CD4-positive, alpha-beta T cell treated with Interleukin-17A for 4 hours (primary cell): ENCODE measurements at places on chromosomes 5 and 9.

DNA sequence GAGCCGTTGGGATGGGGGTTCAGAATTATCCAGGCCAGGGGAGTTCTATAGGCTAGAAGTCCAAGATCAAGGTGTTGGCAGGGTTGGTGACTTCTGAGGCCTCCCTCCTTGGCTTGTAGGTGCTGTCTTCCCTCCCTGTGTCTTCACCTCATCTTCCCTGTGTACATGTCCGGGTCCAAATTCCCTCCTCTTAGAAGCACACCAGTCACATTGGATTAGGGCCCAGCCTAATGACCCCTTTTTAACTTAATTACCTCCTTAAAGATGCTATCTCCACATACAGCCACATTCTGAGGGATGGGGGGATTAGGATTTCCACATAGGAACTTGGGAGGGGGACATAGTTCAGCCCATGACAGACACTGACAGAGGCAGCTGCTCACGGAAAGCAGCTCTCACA lies 12.1 kb downstream of the LRSAM1 start:
- DNase-seq, result no peak

DNA sequence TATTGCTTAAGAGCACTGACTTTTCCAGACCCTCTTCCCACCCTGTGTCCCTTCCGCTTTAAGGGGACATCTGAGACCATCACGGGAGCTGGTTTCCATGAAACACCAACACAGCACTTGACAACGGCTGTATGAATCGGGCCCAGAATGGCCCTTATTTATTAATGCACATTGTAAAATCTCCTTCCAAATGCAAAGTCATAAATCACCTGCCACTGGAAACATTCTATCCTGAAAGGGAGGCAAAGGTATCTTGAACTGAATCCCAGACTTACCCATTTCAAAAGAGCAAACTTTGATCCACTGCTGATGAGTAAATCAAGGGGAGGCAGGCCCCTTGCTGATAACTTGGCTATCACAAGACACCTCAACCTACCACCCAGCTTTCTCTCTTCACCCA lies 37.4 kb downstream of the SHB start:
- DNase-seq, result no peak

DNA sequence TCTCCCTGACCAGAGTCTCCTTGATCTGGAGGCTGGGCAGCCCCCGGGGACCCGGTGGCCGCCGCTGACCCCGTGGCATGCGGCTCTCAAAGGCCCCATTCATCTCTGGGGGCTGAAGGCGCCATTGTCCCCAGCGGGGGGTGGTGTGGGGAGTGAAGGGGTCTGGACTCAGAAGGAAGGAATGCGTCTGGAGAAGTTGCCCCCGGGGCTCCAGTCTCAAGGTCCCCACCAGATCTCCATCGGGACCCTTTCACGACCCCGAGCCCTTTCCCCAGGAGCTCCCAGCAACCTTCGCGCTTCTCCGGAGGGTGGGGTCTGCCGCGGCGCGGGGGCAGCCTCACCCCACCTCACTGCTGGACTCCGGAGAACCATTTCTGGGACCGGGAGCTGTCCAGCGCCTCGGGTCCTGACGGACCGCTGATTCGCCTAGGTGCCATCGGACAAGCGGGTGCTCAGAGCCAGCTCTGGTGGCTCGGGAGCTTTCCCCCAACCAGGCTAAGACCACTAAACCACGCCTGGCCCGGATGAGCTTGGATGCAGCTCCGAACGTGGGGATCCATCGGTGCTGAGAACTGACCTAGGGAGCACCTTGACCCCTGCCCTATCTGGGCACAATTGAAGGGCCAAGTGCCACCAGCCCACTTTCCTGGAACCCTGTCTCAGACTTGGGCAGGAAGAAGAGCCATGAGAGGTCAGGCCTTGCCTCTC lies 5.1 kb upstream of the PCDH1 start:
- no peak for DNase-seq

- DNase-seq, result no peak
Observed at GRCh38 chr5:145324767-145325479, 510.2 kb downstream of the PRELID2 start.

GRCh38 chr9:112489039-112489546 lies 2.5 kb downstream of the KIAA1958 start:
- no peak for DNase-seq

DNA sequence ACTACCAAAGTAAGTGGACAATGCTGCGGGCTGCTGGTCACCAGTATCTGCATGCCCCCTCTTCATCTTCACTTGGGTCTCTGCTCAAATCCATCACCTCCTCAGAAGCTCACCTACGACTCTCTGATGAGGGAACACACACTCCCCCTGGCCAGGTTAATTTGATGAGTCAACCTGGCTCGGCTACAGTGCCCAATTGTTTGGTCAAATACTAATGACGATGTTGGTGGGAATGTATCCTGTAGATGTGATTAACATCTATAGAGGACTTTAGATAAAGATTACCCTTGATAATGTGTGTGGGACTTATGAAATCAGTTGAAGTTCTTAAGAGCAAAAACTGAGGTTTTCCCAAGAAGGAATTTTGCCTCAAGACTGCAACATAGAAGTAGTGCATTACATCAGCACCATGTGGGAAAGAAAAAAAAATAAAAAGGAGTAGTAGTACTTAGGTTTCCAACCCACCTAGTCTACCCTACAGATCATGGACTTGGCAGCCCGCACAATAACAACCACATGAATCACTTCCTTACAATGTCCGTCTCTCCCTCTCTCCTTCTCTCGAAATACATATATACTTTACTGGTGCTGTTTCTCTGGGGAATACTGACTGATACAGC lies 467.3 kb downstream of the DNAH5 start:
- no peak for DNase-seq

DNA sequence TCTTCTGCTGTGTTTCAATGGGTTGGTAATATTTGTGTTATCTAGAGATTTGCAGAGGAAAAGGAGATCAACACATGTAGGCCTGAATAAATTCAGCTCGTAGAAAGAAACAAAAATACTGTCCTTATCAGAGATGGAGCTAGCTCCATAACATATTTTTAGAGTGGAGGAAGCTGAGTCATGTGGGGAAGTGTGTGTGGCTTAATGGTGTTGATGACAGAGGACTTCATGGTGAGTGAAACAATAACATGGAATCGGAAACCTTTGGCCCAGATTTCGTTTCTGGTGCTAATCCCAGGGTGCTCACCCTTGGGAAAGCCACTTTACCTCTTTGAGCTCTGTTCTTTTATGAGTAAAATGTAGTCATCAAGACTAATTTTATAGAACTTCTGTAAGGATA lies 825.0 kb downstream of the TLR4 start:
- DNase-seq, result no peak

- DNase-seq, result no peak
Observed at GRCh38 chr9:94445863-94446262, 109.0 kb upstream of the PCAT7 start.

- no peak for DNase-seq
Observed at GRCh38 chr5:54194318-54194717, 116.1 kb downstream of the ARL15 start.

DNA sequence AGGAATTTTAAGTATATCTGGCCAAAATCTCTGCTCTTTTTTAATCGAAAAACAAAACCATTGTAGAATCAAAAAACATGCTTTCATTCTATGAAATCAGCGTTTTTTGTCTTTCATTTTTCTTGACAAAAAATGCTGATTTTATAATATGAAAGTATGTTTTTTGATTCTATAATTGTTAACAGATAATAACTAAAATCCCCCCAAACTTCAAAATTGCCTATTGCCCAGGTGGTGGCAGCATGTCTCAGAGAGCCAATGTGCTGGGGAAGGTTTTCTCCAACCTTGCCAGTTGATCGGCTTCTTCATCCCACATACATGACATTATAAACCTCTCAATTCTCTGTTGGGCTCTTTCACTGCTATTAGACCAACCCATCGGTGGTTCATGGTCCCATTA lies 5.1 kb upstream of the SMIM15 start:
- DNase-seq, result peak; percentile 7

DNA sequence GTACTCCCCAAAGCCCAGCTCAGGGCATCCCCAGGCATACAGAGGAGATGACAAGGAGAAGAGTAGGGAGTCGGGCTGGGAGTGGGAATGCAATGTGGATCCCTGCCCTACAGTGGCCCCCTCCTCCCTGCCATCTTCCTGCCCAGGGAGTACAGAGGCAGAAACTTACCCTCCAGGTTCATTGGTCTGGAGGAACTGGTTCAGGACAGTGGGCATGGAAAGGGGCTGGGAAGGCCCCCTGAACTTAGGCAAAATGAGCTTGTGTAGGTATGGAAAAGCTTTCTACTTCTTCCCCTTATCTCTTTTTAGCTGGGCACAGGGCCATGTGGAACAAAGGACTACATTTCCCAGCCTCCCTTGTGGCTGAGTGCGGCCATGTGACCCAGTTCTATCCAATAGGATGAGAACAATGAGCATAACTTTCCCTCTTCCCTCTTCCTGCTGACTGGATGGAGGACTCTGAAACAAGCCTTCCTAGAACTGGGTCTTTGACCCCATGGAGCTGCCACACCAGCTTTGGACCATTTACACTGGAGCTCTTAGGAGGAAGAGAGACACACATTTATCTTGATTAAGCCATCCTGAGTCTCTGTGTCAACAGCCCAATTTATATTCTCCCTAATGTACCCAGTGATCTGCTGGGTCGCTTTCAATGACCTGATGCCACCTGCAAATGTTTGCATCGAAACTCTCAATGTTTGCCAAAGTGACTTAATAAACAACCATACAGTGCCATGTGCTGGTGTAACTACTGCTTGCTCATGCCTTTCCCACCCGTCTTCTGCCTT lies 25.0 kb upstream of the HMCN2 start:
- DNase-seq, result peak; percentile 56

DNA sequence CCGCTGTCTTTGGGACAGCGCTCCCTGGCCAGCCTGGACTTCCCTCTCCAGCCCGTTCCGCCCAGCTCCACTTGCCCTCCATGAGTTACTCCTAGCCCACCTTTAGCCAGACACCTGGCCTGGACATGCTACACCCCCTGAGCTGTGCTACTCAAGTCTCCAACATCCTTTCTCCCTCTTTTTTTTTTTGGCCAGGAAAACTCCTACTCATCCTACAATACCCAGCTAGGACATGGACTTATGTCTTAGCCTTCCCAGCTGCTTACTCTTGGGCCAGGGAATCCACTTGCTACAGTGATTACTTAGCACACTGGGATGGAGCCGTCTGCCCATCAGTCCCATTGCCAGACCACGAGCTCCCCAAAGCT lies 92.7 kb upstream of the PHYKPL start:
- DNase-seq, result no peak

DNA sequence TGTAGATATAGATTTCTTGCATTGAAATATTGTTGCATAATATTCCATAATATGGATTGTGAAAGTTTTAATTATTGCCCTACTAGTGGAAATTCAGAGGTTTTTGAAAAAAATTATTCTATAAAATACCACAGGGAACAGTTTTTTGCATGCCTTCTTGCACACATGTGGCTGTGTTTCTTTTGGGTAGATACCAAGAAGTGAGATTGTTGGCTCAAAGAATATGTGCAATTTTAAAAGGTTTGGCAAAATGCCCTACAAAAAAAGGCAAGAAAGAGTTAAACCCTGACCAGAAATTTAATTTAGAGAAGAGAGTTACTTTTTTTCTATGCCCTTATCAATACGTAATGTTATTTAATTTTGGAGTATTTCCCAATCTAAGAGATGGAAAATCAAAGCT lies 270.8 kb upstream of the DAPK1 start:
- no peak for DNase-seq

- no peak for DNase-seq
Observed at GRCh38 chr5:126009566-126009965, 413.6 kb upstream of the GRAMD2B start.

DNA sequence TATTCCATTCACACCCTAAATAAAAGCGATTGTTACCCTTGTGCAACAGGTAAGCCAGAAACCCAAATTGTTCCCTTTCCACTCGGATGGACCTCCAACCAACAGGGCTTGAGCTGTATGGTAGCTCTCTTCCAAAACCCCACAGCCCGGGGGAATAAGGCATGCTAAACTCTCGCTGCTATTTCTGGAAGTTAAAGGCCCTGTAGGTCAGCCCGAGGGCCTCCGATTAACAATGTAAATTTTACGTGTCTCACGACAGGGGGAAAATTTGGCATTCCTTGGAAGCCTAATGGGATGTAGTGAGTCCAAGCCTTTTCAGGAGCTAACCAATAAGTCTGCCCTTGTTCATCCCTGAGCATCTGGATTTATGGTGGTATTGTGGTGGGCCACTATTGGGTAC lies 26.0 kb downstream of the CNOT8 start:
- no peak for DNase-seq

GRCh38 chr9:111916234-111916645 lies 19.6 kb downstream of the UGCG start:
- no peak for DNase-seq

DNA sequence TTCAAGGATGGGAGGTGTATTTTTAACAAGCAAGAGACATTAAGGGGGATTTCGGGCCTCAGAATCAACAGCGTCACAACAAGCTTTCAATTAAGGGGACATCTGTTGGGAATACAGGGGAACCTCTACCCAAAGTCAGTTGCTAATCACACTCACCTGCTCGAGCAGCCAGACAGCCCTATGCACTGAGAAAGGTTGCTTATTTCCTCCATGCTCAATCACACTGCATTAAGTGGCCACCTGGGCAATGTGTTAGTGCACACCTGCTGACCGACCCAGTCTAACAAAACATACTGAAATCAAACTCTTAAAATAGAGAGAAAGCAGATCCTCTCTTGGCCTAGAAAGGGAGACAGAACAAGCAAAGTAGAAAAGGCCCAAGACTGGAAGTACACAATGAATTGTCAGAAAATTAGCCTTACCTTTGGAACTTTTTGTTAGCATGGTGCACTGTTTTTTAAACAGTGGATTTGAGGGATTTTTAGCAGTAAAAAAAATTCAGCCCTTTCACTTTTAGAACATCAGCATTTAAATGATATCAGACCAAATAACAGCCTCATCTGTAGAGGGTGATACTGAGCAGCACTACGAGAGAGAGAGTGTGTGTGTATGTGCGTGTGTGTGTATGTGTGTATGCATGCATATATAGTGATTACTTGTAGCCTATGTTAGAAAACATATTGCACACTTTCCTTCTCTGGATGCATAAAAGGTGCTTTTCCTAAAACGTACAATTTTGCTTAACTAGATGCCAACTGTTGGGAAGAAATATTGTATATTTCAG lies 1118.6 kb upstream of the DMAC1 start:
- no peak for DNase-seq

DNA sequence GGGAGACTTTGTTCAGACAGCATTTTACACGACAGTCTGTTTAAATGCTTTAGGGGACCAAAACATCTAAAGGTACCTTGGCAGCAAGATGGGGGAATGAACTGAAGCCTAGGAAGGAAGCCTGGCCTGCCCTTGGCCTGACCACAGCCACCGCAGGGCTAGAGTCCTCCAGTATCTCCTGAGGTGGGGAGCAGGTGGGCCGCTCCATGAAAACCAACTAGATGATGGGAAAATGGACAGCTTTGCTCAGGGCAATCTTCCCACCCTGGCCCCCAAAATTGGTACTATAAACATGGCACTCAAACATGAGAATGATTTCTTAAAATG lies 153.3 kb downstream of the AUH start:
- DNase-seq, result no peak

- DNase-seq, result no peak
Observed at GRCh38 chr5:133819977-133820471, 148.4 kb downstream of the C5orf15 start.

DNA sequence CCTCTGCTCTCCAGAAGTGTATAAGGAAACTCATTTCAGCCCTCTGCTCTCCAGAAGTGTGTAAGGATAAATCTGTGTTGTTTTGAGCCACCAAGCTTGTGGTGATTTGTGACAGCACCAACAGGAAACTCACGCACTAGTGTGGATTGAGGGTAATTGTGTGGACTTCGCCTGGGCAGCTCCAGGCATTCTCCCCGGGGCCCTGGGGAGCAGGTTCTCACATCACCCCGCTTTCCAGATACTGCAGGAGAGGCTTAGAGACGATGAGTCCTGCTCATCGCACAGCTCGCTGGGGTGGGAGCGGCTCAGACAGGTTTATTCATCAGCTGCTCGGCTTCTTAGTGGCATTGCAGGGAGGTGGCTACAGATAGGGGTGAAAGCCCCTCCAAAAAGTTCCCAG lies 38.4 kb upstream of the RNF130 start:
- no peak for DNase-seq
